Karpas-422 (cell line): ENCODE measurements at places on chromosomes 7 and 10. TPM values are rescaled to one million over a fixed set of nuclear protein-coding genes. Genes with fewer than 3 reads are reported as not detected.

DNA sequence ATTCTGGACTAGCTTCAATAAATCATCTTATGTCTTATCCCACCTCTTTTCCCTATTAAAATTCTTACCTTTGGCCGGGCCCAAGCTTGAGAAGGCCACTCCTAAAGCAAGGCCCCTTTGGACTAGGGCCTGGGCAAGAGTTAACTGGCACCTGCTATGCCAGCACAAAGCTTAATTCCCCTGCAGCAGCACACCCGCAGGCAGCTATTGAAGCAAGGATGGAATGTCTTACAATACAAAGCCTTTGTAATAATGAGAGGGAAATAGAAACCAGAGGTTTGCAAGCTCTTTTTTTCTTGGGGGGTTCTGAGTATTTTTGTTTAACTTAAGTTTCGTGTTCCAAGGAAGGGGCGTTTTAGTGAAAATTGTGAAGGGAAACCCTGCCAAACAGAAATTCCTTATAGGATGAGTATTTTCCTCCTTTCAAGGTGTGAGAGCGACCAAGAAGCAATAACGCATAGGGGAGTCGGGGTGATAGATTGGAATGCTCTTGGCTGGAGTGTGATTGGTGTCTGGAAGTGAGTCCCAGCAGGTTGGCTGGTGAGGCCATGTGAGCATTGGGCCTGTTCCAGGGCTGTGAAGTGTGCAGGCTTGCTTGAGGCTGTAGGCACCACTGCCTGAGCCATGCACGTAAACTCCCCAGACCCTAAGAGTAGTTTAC, 148.5 kb downstream of the KIAA1217 start:
- DNase-seq = no peak

GRCh38 chr10:104580321-104580720, 60.8 kb upstream of the SORCS3 start:
- DNase-seq = no peak

DNA sequence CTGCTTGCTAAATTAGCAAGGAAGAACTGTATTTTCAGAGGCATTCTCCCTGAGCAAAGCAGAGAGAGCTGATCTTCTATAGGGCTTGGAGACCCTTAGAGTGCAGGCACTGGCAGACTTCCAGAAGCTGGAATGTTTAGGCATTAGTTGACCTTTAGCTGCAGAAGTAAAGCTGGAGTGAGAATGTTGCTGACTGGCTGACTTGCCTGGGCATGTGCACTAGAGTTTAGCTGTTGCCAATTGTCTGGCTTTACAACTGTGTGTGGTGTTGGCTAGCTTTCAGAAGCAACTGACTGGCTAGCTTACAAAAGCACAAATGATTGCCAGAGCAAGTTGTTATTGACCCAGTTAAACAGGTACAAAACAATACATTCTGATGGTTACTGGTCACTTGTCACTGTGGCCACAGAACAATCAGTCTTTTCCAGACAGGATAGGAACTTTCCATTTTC, 25.1 kb downstream of the FAM13C start:
- no peak for DNase-seq

- DNase-seq = no peak
These were observed 61.0 kb downstream of the ARHGAP12 start for GRCh38 chr10:31867646-31868045.

GRCh38 chr10:79929409-79929904, 19.4 kb downstream of the SFTPD start:
- peak; percentile 88 for DNase-seq

DNA sequence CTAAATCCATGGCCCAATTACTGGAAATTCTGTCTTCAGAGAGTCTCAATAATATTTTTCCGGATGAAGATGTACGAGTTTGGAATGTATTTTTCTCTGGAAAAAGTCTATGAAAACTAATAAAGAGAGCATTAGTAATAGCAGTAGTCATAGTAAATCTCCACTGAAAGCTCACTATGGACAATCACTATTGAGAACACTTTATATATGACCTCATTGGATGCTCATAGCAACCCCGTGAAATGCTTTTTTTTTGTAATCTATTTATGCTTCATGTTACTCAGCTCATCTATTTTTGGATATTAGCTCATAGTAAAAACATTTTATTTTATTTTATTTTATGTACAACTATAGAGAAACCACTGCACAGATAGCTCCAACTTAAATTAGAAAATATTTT, 94.3 kb upstream of the MYO3A start:
- no peak for DNase-seq

LRWD1 gene
- 15.2 and 24.9 TPM in 2 replicates for total RNA-seq

SPDYE2B gene
- total RNA-seq = not detected in 2 replicates

DNA sequence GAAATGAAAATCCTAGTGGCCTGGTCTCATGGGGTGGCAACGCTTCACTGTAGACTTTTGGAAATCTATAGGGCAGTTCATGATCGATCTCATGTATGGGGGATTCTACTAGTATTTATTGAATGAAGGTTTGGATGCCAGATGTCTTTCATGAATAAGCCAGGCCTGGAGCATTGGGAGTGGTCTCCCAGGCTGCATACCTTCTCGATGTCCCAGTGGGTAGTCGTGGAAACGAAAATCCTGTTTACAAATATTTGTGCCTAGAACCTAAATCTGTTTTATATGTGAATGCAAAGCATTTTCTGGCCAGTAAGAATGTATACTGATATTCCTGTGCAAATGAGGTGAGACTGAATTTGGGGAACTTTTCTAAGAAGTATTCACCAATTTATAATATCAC, 105.0 kb upstream of the C1QL3 start:
- DNase-seq = no peak

MSMB gene
- total RNA-seq = not detected in 2 replicates

NEBL gene
- total RNA-seq = not detected in 2 replicates

- DNase-seq = no peak
These were observed 208.8 kb downstream of the MLLT10 start for GRCh38 chr10:21742740-21743412.

- DNase-seq = no peak
These were observed 17.6 kb downstream of the RSU1 start for GRCh38 chr10:16799621-16800020.

DNA sequence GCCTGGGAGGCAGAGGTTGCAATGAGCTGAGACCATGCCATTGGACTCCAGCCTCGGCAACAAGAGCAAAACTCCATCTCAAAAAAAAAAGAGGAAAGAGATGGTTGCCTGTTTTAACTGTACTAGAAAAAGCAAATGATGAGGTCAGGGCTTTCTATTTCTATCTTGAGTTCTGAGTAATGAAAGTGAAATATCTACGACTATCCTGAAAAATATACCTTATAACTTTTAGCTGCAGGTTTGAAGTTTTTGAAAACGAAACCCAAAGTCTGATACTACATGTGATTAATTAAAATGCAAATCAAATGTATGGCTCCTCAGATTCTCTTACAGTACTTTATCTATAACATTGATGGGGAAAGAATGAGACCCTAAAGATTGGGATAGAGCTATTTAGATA, 636.2 kb upstream of the LRRN3 start:
- no peak for DNase-seq

GPRIN2 gene
- total RNA-seq = not detected in 2 replicates

DNA sequence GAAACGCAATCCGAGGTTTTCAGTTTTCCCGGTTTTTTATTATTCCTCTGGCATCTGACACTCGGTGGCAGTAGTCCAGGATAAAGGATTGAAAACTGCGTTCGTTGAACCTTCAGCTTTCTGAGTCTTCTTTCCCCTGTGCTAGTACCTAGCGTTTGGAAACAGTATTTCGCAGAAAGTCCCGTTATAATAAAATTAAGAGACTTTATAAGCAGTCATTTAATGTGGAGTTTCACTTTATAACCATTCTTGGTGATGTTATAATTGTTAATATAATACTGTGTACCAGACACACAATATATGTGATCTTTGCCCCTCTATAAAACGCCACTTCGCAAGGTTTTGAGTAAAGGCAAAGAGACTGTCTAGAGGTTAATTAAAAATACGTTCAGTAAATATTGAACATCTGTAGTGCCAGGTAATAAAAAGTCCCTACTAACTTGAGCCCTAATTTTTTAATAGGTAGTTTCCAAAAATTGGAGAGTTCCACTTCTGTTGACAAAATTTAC, 874 bp downstream of the CISD1 start:
- DNase-seq = no peak

GRCh38 chr7:70432567-70433001, 699.4 kb upstream of the GALNT17 start:
- DNase-seq = no peak

PHYHIPL gene
- not detected in 2 replicates for total RNA-seq

- DNase-seq = no peak
These were observed 374.0 kb upstream of the STEAP1 start for GRCh38 chr7:89780291-89780690.

C10orf120 gene
- not detected in 2 replicates for total RNA-seq

- DNase-seq = no peak
These were observed 8.3 kb downstream of the ALKBH4 start for GRCh38 chr7:102456327-102456726.

- DNase-seq = no peak
These were observed 170.7 kb upstream of the CTBP2 start for GRCh38 chr10:125331056-125331455.

NPY4R gene
- total RNA-seq = not detected in 2 replicates

INHBA gene
- total RNA-seq = not detected in 2 replicates

DNA sequence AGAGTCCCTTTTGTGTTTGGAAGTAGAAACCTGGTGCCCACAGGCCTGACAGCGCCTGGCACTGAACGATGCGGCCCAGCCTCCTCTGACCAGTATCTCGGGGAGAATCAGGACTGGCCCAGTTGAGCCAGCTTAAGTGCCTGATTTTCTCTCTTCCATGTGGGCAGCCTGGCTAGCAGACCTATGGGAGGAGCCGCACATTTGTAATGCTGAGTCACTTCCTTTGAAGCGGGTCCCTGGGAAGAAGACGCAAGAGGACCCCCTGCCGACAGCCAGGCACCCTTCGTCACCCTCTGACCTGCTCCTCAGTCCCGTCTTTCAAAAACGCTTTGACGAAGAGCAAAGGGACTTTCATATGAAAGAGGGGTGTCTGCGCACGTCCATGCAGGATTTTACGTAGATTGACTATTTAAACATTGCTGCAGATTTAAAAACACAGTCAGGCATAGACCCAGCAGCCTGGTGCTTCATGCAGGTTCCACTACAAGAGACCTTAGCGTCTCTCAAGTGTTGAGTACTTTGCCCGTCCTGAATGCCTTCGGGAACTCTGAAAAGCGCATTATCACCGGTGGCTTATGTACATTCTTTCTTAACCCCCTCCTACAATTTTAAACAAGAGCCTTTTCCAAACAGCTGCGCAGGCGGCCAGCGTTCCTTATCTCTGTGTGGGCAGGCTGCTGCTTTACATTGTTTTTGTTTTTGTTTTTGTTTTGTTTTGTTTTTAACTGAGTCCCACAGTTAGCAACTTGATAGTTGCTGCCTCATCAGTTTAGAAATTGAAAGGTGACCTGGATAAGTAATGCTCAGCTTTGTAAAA, 36.5 kb upstream of the AP5Z1 start:
- DNase-seq = no peak

DNA sequence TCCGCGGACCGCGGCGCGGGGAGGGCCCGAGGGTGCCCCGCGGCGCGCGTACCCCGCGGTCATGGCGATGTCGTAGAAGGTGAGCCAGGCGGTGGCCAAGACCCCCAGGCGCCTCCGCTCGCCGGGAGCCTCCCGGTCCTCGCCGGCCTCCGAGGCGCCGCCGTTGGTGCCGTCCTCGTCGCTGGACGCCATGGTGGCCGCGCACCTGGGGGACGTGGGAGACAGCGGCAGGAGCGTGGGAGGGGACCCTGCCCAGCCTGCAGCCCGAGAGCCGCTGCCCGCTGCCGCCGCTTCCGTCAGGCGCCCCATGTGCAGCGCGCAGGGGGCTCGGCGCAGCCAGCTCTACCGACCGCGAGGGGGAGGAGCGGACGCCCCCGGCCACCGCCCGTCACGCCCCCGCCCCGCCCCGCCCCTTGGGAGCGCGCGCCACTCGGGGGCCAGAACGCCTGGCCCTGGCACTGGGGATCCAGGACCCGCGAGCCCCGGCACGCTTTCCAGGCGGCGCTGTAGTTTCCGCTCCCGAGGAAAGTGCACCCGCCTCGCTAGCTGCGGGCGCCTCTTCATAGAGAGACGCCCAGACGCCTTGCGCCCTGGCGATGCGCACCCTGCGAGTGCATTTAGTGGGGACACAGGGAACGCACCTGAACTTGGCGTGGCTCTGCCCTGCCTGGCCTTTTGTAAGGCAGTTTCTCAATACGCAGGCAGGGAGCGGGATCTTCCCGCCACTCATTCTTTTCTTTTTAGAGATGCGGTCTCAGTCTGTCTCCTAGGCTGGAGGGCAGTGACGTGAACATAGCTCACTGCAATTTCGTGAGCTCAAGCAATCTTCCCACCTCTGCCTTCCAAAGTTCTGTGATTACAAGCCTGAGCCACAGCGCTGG, at the start of gene HACD1:
TSS of gene HACD1 (minus strand) at position 344 of the 881 bp plus-strand sequence. CDS start at position 309, 35 bp downstream.
- no peak for DNase-seq

CHST3 gene
- total RNA-seq = not detected in 2 replicates

DNA sequence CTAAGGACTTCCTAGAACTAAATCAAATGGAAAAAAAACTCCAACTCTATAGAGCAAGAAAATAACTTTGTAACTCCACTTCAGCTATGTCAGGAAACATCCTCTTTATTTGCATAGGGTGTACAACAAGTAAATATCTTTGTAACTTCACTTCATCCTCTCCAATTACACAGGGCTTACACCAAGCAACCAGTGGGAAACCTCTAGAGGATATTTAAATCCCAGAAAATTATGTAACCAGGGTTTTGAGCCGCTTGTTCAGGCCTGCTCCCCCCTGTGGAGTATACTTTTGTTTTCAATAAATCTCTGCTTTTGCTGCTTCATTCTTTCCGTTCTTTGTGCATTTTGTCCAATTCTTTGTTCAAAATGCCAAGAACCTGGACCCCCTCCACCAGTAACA, 22.2 kb downstream of the LIPJ start:
- no peak for DNase-seq

CFTR gene
- total RNA-seq = not detected in 2 replicates

BUD31 gene
- 63.7 and 81.8 TPM in 2 replicates for total RNA-seq

DNA sequence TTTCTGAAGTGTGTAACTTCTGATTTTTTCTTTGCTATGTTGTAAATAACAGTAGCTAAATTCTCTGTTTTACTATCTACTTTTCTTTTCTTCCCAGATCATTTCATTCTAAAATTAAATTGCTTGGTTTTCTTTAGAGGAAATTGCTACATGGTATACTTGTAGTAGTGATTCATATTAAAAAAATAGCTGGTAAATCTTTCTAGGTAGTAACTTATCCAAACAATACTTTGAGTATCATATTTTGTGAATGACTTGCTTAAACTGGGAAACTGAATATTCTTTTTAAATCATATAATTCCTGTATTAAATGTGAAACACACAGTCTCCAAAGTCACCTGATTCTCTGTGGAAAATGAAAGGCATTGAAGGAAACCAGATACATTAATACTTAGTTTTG, 85.5 kb downstream of the ZNRF2 start:
- no peak for DNase-seq

- no peak for DNase-seq
These were observed 71.6 kb downstream of the PLCE1 start for GRCh38 chr10:94065362-94065761.
